Stimulated activated CD4-positive, alpha-beta T cell treated with anti-CD3 and anti-CD28 coated beads, Interleukin-1b, Interleukin-23, amount 100 ng/mL, for 1 hour (primary cell): ENCODE measurements at places on chromosomes 1 and 21.

DNA sequence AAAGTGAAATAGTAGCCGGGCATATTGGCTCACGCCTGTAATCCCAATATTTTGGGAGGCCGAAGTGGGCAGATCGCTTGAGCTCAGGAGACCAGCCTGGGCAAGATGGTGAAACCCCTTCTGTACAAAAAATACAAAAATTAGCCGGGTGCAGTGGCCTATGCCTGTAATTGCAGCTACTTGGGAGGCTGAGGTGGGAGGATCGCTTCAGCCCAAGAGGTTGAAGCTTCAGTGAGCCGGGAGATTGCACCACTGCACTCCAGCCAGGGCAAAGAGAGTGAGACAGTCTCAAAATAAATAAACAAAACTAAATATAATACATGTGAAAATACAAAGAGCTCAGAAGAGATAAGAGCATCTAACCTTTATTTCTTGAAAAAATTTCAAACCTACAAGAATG is 2.3 kb upstream of the MSTO1 start:
- DNase-seq = no peak

GRCh38 chr1:151494741-151495281 is 16.4 kb upstream of the CGN start:
- no peak for DNase-seq

DNA sequence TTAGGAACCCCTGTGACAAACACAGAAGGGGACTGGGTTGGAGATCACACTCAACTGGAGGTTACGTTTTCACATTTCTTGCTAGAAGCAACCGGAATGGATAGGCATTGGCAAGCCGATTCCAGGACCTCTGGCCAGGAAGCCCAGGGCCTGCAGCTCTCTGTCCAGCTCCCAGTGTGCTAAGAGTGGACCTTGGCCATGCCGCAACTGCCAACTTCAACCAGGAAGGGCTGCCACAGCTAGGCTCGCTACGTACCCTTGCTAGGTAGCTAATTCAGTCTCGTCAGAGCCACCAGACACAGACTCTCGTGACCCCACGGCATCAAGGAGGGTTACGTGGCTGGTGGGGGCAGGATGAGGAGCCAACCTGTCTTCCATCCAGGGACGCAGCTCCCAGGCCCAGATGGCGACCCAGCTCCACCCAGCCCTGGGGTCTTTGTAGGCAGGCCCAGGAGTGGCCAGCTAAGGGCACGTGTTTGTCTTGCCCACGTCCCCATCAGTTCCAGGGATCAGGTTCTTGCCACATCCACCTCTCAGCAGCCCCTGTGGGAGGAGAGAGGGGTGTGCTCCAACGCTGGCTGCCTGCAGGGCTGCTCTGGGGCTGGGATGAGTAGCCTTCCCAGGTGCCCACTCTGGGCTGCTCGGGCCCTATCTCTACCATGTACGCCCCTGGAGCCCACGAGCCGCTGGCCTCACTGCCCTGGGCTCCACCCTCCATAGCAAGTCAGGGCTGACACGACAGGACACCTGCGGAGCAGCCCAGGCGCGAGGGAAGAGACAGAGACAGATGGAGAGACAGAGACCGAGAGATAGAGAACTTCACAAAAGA is 39.2 kb downstream of the UBE2G2 start:
- DNase-seq = no peak

GRCh38 chr1:24929398-24930259 is 447 bp downstream of the RUNX3 start:
- no peak for DNase-seq

- no peak for DNase-seq
Observed at GRCh38 chr1:14811573-14811972, 213.1 kb downstream of the KAZN start.

DNA sequence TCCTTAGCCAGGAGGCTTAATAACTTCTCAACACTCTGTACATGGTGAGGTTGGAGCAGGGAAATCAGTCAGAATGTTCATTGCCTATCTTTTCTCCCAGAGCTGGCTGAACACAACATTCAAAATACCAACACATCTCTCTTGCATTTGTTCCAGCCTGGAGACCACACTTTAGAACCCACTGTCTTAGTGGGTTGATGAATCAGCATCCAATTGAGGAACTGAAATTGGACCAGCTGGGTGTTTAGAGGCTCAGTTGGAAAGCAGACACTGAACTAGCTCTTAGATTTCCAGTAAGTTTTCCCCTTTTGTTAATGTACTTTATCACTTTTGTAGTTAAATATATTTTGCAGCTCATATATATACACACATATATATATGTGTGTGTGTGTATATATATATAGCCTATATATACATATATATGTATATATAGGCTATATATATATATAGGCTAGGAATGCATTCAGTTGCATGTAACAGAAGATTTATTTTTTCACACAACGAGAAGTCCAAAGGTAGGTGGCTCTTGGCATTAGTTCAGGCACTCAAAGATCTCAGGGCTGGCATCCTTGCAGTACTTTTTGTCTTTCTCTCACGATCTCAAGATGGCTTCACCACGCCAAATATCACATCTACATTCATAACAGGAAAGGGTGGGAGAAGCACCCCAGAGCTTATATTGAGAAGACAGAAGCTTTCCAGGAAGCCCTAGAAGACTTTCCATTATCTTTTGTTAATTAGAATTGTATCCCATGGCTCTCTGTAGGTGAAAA is 35.0 kb upstream of the HUNK start:
- DNase-seq = no peak

GRCh38 chr1:109479311-109479710 is 4.4 kb upstream of the ATXN7L2 start:
- no peak for DNase-seq

DNA sequence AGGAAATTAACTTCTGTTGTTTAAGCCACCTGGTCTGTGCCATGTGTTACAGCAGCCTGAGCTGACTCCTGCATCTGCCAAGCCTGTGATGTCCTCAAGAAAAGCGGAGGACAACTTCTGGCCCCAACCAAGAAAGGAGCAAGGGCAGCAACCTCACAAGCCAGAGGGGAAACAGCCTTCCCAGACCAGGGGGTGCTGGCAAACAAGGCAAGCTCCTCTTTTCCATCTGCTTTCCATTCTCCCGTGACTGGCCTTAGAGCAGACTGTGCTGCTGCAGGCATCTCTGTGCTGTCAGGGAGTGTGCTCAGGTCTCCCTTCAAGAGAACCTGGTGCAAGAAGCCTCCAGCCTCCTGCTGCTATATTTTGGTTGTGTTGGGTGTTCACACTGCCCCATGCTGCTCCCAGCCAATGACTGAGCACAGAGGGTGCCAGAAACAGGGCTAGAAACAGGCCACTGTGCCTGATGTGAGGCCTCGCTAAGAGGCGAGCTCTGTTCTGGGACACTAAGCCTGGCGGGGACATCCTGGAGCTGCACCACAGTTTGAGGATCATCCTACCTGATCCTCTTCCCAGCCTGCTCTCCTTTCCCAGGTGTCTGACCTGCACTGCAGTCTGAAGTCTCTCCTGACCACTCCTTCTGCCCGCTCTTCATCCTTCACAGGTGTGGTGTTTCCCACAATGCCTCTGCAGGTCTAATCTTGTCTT is 27.5 kb upstream of the SLAMF9 start:
- no peak for DNase-seq

GRCh38 chr1:164780863-164781262 is 221.9 kb downstream of the PBX1 start:
- no peak for DNase-seq

GRCh38 chr1:154955718-154956543 is at the start of gene PBXIP1:
TSS of gene PBXIP1 (minus strand) at chr1:154956099. CDS start at chr1:154953721, 2,378 bp downstream.
- peak; percentile 59 for DNase-seq

DNA sequence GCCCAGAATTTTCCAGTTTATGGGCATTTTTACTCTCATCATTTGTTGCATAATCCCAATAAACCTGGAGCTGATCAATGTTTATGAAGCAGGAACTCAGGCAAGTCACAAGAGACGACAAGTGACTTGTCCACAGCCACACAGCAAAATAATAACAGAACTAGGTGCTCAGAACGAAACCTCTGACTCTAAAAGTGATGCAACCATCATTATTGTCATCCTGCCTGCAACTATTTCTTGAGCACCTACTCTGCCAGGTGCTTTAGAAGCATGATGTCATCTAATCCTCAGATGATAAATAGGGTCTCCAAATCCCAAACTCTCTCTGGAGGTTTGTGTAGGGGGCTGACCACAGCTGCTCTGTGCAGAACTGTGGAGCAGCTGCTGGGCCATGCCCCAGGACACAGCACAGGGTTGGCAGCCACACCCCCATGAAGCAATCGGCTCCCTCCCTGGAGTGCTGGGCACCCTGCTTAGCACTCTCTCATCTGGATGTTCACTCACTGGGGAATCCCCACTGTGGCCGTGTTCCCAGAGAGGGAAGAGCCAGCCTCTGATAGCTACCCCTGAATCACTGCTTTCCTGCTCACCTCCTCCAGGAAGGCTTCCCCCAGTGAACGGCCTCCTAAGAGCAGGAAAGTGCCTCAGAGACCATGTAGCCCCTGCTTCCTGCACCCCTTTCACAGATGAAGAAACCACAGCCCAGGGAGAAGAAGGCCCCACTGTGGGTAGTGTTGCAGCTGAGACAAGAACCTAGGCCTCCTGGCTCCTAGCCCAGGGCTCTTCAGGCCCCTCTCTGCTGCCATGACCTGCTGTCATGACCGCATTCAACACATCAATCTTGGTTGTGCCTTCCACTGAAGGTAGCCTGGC is 2.1 kb downstream of the TTC22 start:
- DNase-seq = no peak

GRCh38 chr1:30648408-30649000 is 74.9 kb downstream of the MATN1 start:
- no peak for DNase-seq

GRCh38 chr1:77594366-77595112 is 87.9 kb downstream of the ZZZ3 start:
- DNase-seq = no peak

DNA sequence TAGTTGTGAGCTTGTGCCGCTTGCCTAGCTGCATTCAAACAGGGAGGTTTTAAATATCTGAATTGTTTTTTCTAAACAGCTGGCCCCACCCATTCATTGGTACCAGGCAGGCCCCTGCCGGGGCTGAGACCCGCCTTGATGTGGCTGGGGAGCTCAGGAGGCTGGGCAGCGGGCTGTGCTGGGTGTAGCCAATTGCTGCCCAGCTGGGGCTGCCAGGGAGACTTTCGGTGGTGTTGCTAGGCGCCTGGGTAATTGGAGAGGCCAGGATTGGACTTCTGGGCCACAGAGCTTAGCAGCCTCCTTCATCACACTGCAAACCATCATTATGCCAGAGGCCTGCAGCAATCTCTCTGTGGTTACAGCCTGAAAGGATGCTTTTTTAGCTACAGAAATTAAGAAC is 12.2 kb downstream of the RHBDL2 start:
- no peak for DNase-seq

DNA sequence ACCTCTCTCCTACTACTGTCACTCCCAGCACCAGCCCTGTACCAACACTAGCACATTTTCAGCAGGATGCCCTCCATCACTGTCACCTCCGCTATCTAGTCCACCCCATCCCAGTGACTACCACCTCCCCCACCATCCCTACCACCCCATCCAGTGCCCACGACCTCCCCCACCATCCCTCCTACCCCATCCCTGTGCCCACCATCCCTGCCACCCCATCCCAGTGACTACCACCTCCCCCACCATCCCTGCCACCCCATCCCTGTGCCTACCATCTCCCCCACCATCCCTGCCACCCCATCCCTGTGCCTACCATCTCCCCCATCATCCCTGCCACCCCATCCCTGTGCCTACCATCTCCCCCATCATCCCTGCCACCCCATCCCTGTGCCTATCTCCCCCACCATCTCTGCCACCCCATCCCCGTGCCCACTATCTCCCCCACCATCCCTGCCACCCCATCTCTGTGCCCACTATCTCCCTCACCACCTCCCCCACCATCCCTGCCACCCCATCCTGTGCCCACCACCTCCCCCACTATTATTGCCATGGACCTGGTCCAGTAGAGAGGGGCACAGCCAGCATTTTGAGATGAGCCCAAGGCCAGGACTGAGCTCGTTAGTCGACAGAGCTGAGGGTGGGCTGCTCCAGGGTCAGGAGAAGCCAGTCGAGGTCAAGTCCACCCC is 45.7 kb downstream of the DISP3 start:
- DNase-seq = no peak

GRCh38 chr1:5943343-5944124 is 48.7 kb downstream of the NPHP4 start:
- no peak for DNase-seq

- DNase-seq = no peak
Observed at GRCh38 chr21:29453511-29453910, 154.8 kb downstream of the BACH1 start.

GRCh38 chr1:186530109-186530508 is 69.2 kb upstream of the PDC start:
- DNase-seq = no peak
